CD4-positive, alpha-beta T cell treated with Interleukin-4 for 4 hours (primary cell): ENCODE measurements at places on chromosomes 3 and 15.

DNA sequence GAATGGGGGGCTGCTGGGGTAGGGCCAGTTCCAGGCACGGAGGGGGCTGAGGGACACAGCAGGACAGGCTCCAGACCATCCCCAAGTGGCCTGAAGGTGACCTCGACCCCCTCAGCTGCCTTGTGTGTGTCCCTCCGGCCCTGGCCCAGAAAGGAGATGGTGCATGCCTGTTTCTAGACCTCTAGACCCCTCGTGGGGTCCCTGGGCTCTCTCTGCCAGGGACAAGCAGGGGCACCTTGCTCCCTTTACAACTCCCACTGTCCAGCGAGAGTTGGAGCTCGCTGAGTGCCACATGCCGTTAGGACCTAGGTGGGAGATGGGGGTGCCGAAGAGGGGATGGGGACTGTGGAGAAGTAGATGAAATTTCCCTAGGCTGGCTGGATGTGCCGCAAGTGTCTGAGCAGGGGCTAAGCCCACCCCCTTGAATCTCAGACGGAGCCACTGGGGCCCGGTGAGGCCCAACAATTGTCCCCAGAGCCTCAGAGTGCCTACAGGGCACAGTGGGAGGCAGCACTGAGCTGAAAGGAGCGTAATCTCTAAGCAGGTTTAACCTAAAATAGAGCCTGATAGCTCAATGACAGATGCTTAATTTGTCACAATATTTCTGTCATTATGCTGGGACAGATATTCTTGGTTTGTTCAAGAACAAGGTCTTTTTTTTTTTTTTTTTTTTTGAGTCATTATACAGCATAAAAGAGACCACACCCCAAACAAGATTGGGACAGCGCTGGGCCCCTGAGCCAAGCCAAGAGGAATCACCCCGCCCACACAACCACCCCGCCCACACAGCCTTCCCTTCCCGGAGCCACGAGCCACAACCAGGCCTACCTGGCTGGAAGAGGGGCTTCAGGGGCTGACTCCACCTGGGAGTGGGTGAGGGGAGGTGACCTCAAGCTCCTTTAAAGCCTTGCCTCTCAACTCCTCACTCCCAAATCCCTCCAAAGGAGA, 23.6 kb upstream of the KLF13 start:
- DNase-seq: peak; percentile 26

GRCh38 chr3:61985020-61985419, 388.3 kb downstream of the FEZF2 start:
- DNase-seq: no peak

DNA sequence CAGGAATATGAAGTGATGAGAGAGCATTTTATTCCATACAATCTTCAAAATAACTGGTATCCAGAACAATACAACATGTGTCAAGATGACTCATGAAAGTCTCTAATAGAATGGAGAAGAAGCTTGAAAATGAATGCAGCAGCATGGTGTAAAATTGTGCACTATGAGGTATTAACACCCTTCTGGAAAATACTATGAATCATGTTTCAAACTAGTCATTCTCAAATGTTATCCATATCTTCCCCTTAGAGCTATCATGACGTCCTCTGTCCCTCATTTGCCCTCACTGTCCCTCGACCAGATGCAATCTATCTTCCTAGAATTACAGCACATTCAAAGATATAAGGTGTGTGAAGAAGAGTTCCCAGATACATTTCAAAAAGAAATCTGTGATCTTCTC, 198.2 kb downstream of the NECTIN3 start:
- DNase-seq: no peak

DNA sequence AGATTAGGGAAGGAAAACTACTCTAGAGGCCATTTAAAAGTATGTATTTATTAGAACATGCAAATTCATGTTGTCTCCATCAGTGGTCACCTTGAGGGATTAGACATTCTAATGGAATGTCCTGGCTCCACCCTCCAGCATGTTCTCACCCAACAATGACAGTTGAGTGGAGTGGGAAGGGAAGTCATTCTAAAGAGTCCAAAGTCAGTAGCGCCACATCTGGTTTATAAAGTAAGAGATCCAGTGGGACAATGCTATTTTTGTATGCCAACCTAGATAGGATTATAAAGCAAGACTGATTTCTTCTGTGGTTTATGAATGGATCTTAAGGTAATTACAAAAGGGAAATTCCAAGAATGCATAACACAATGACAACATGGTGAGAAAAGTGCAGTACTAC, 33.3 kb downstream of the SLC24A1 start:
- DNase-seq: no peak

GRCh38 chr3:187989575-187990153, 164.3 kb upstream of the LPP start:
- no peak for DNase-seq

DNA sequence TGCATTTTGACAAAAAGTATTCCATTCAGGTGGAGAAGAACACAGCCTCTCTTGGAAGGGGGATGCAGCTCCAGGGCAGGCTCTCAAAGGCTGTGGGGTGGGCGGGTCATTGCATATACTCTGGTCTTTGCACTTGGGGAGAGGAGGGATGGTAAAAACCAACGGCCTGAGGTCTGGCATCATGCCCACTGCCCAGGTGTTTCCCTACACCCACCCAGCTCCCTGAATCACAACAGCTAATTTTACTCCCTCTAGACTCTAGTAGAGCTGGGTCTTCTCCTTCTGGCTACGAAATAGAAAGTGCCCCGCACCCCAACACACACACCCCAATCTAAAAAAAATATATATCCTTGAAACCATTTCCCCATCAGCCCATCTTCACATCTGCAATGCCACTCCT, 1.0 kb downstream of the MYLK start:
- DNase-seq: no peak

DNA sequence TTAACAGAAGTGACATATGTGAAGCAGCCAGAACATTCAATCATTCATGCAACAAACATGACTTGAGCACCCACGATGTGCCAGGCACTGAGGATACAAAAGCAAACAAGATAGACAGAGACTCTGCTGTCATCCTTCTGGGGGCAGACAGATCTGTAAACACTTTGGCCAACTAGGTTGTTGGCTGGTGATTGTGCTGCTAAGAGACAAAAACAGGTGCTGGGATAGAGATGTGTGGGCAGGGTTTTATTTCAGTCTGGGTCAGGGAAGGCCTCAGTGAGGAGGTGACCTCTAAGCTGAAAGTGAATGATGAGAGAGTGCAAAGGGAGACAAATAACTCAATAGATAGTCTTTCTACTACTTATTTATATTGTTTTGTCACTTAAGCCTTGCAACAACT, 147.0 kb upstream of the VEPH1 start:
- no peak for DNase-seq

- DNase-seq: no peak
Measured at GRCh38 chr3:197356275-197356674, 57.9 kb upstream of the DLG1 start.

GRCh38 chr15:62552444-62552843, 387.4 kb upstream of the C2CD4B start:
- no peak for DNase-seq

GRCh38 chr3:25365636-25366035, 62.4 kb upstream of the RARB start:
- DNase-seq: no peak
